ENCODE measurements at places on chromosomes 13 and 19.

- no peak for DNase-seq
Observed at GRCh38 chr13:101149735-101150384, 266.4 kb downstream of the NALCN start.

GRCh38 chr13:42524487-42525034 is 49.4 kb upstream of the TNFSF11 start:
- DNase-seq, result no peak

- DNase-seq, result no peak
Observed at GRCh38 chr13:51772781-51773180, 31.2 kb downstream of the DHRS12 start.

- peak; percentile 61 for DNase-seq
Observed at GRCh38 chr19:10270616-10271394, at the start of gene ICAM1. Gene ICAM1 (plus strand): TSS chr19:10271120. CDS start chr19:10271160, 40 bp downstream.

DNA sequence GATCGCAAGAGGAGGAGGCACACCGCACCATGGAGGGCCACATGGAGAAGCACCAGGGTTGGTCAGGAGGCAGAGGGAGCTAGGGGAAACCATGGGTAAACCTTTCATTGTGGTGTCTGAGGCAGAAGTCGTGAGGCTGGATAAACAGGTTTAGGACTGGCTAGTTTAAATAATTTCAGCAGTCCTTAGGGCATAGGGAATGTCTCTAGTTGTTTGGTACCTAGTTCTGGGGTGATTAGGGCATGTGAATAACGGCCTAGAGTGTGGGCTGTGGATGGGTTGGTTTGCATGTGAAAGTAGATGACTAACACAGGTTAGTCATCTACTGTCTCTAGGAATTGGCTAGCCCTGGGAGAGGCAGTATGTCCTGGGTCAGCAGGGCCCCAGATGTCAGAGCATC is 102.3 kb downstream of the STOML3 start:
- DNase-seq, result no peak

DNA sequence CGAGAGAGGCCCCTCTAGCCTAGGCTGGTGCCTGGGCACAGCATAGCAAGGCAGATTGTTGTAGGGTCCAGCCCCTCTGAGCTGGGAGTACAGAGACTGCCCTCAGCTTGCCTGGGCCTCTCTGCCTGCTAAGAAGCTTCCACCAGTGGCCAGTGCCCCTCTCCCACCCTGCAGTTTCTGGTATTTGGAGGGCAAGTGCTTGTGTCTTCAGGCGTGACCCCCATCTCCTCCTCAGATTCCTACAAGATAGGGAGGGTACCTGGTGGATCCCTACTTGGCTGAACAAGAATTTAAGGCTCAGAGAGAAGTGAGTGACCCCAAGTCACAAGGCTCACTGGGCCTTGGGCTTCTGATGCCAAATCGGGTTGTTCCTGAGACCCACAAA is 152.7 kb downstream of the URI1 start:
- DNase-seq, result no peak

Data from activated effector memory CD4-positive, alpha-beta T cell treated with Interleukin-2 at 50 U/mL for 16 hours (primary cell).